T-cell (primary cell): ENCODE measurements at places on chromosomes 7 and 10. TPM values are rescaled to one million over a fixed set of nuclear protein-coding genes. Genes with fewer than 3 reads are reported as not detected.

GRCh38 chr10:19956516-19957032 is 140.3 kb downstream of the PLXDC2 start:
- no peaks in the 10 kb centered on the region for H3K4me1 ChIP-seq
- no peaks in the 10 kb centered on the region for H3K36me3 ChIP-seq
- no peak for DNase-seq

GRCh38 chr10:86684331-86685097 is 16.2 kb downstream of the LDB3 start:
- no peaks in the 10 kb centered on the region for H3K36me3 ChIP-seq
- H3K27ac ChIP-seq = no peak overlapping the region
- H3K4me1 ChIP-seq = no peaks in the 10 kb centered on the region
- no peak overlapping the region for H3K4me3 ChIP-seq

- no peaks in the 10 kb centered on the region for H3K36me3 ChIP-seq
- H3K27me3 ChIP-seq = peaks cover 2% of the 10 kb centered on the region
- H3K4me3 ChIP-seq = no peak overlapping the region
- DNase-seq = no peak
- no peaks in the 10 kb centered on the region for H3K4me1 ChIP-seq
- no peak overlapping the region for H3K27ac ChIP-seq
Observed at GRCh38 chr7:95723583-95724180, 48.7 kb upstream of the DYNC1I1 start.

GRCh38 chr7:37333075-37333474 is 115.6 kb downstream of the ELMO1 start:
- no peak for DNase-seq
- H3K36me3 ChIP-seq = no peaks in the 10 kb centered on the region
- H3K27ac ChIP-seq = no peak overlapping the region
- H3K4me1 ChIP-seq = peaks cover 8% of the 10 kb centered on the region
- no peaks in the 10 kb centered on the region for H3K27me3 ChIP-seq

The NPY4R2 gene
- not detected for total RNA-seq

The FGFBP3 gene
- total RNA-seq = 6.7 TPM

The OR6B1 gene
- not detected for total RNA-seq

- no peak for DNase-seq
- H3K27me3 ChIP-seq = peaks cover 16% of the 10 kb centered on the region
- H3K4me3 ChIP-seq = no peak overlapping the region
- no peaks in the 10 kb centered on the region for H3K36me3 ChIP-seq
Observed at GRCh38 chr7:134210976-134211663, 84.0 kb downstream of the LRGUK start.

GRCh38 chr7:143979359-143979758 is 20.8 kb upstream of the OR6B1 start:
- H3K4me1 ChIP-seq = no peaks in the 10 kb centered on the region
- no peaks in the 10 kb centered on the region for H3K36me3 ChIP-seq
- no peak for DNase-seq
- no peak overlapping the region for H3K4me3 ChIP-seq

The HHEX gene
- total RNA-seq = 3.6 TPM

GRCh38 chr10:126902157-126902556 is 3.1 kb upstream of the DOCK1 start:
- no peak overlapping the region for H3K27ac ChIP-seq
- H3K27me3 ChIP-seq = no peaks in the 10 kb centered on the region
- no peaks in the 10 kb centered on the region for H3K36me3 ChIP-seq
- no peak overlapping the region for H3K4me3 ChIP-seq

The SORCS3 gene
- 0.16 TPM for total RNA-seq

GRCh38 chr7:66198469-66198868 is 6.7 kb upstream of the TPST1 start:
- no peaks in the 10 kb centered on the region for H3K4me1 ChIP-seq
- no peak overlapping the region for H3K27ac ChIP-seq
- H3K4me3 ChIP-seq = no peak overlapping the region
- DNase-seq = no peak
- H3K27me3 ChIP-seq = peaks cover 23% of the 10 kb centered on the region

The RBP4 gene
- total RNA-seq = 3.8 TPM

The CHRM2 gene
- 0.09 TPM for total RNA-seq

DNA sequence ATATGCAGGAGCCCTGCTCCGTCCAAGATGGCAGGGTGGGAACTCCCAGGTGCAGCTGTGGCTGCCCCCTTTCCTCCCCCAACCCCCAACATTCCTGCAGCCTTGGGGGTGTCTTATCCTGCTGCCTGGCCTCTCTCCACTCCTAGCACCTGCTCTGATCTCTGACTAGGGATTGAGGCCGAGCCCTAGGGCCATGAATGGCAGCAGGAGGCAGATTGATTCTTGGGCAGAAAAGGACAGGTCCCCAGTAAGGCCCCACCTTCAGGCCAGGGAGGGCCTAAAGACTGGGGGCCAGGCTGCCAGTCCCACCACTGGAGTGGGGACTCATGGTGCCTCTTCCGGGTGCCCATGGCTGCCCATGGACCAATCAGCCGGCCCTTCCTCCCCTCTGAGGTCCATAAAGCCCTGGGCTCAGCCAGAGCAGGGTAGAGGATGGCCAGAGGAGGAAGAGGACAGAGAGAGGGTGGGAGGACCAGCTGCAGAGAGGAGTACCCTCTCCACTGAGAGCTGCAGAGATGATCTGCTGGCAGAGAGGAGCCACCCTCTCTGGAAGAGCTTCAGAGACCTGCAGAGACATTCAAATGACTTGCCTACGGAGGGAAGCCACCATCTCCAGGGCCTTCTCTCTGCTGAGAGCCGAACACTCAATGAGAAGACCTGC is 8.3 kb upstream of the COA1 start:
- no peaks in the 10 kb centered on the region for H3K27me3 ChIP-seq
- no peaks in the 10 kb centered on the region for H3K4me1 ChIP-seq
- H3K27ac ChIP-seq = no peak overlapping the region
- H3K4me3 ChIP-seq = no peak overlapping the region
- no peaks in the 10 kb centered on the region for H3K36me3 ChIP-seq
- no peak for DNase-seq

DNA sequence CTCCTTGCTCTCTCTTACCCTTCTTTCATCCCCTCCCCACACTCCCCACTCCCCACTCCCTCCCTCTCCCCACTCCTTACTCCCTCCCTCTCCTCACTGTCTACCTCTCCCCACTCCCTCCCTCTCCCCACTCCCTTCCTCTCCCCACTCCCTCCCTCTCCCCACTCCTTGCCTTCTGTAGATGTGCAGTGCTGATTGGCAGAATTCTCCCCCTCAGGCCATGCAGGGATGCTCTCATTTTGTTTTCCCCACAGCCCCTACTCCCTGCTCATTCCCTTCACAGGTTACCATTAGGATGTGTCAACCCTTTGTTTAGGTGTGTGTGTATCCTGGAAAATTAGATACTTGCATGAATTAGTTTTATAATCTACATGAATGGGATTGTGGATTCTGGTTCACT is 90.3 kb downstream of the CELF2 start:
- no peaks in the 10 kb centered on the region for H3K4me1 ChIP-seq
- no peaks in the 10 kb centered on the region for H3K27me3 ChIP-seq
- H3K4me3 ChIP-seq = no peak overlapping the region
- no peak for DNase-seq
- H3K36me3 ChIP-seq = no peaks in the 10 kb centered on the region

DNA sequence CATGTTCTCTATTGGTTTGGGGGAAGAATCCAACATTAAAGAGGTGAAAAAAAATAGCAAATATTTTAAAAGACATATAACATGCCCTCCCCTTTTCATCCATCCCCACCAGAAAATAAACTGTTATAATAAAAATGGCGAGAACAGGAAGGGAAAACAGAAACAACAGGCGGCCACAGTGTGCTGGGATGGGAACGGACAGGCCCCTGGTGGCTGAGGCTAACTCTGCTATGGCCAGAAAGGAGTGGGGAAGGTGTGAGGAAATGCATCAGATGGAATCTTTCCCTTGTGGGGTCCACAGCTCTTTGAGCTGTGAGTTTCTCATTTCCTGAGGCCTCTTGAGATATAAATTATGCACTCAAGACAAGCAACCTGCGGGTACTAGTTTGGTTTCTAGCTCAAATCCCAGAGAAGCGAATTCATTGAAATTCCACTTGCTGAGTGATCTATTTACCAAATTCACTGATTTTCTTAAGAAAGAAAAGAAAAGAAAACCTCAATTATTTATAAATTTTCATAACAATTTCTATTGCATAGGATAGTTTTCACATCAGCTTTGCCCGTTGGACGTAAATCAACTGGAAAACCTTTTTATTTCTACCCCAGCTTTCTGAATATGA is 139.5 kb downstream of the BMPER start:
- H3K4me1 ChIP-seq = no peaks in the 10 kb centered on the region
- no peak overlapping the region for H3K27ac ChIP-seq
- H3K36me3 ChIP-seq = no peaks in the 10 kb centered on the region

The PRF1 gene
- total RNA-seq = 146 TPM

GRCh38 chr7:156128496-156128895 is 316.2 kb upstream of the SHH start:
- no peak for DNase-seq
- H3K4me3 ChIP-seq = no peak overlapping the region
- H3K27me3 ChIP-seq = no peaks in the 10 kb centered on the region
- H3K4me1 ChIP-seq = no peaks in the 10 kb centered on the region

- no peaks in the 10 kb centered on the region for H3K4me1 ChIP-seq
- DNase-seq = no peak
- no peak overlapping the region for H3K27ac ChIP-seq
- no peaks in the 10 kb centered on the region for H3K27me3 ChIP-seq
- H3K36me3 ChIP-seq = no peaks in the 10 kb centered on the region
- peak overlapping the region; percentile 70 for H3K4me3 ChIP-seq
Observed at GRCh38 chr7:101154693-101155102, 422 bp downstream of the AP1S1 start.

GRCh38 chr10:113301342-113301984 is 251.4 kb upstream of the HABP2 start:
- no peak overlapping the region for H3K4me3 ChIP-seq
- peaks cover 2% of the 10 kb centered on the region for H3K4me1 ChIP-seq
- no peak overlapping the region for H3K27ac ChIP-seq
- no peaks in the 10 kb centered on the region for H3K27me3 ChIP-seq
- DNase-seq = no peak

GRCh38 chr7:73487486-73487885 is 34.6 kb downstream of the BAZ1B start:
- no peaks in the 10 kb centered on the region for H3K27me3 ChIP-seq
- H3K36me3 ChIP-seq = peaks cover 75% of the 10 kb centered on the region
- H3K27ac ChIP-seq = no peak overlapping the region
- no peak for DNase-seq
- H3K4me1 ChIP-seq = peaks cover 3% of the 10 kb centered on the region
